ENCODE measurements at places on chromosomes 7 and 10. TPM values are rescaled to one million over a fixed set of nuclear protein-coding genes. Genes with fewer than 3 reads are reported as not detected.

- no peak for DNase-seq
Measured at GRCh38 chr10:102450124-102450373, 1.3 kb downstream of the C10orf95 start.

DNA sequence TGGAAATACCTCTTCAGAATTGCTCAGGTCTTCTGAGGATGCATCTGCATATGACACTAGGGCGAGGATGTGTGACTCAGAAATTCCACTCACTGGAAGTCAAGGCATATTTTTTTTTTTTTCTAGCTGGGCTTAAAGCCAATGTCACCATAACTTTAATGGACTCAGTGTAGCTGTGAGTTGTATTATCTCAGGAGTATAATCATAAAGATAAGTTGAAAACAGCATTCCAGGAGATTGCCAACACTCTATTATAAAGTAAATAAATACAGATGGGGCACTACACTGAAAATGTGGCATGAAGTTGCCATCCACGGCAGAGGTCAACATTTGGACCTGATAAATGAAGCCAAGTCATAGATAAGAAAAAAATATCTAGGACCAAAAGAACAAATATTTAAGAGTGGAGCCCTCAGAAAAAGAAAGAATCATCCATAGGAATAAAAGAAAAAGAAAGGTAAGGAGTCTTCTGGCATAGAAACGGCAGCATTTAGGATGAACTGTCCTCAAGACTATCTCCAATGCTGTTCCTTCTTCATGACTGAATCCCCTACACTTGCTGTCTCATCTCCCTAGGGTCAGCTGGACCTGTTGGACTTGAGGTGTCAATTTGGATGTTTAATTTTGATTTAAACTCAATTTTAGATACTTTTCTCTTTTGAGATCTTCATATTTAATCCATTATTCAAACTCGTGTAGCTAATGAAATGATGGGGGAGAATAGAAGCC lies 72.9 kb upstream of the CAV2 start:
- no peak for DNase-seq

- DNase-seq: no peak
Measured at GRCh38 chr7:136275794-136276193, 298.6 kb upstream of the MTPN start.

- no peak for DNase-seq
Measured at GRCh38 chr7:88328787-88329186, 22.1 kb upstream of the STEAP4 start.

GRCh38 chr7:121395494-121395960 lies 581 bp downstream of the FAM3C start:
- no peak for DNase-seq

GRCh38 chr7:142811154-142811737 lies 40.5 kb downstream of the PRSS2 start:
- no peak for DNase-seq

The SYCE1 gene
- total RNA-seq: 25.2 TPM

DNA sequence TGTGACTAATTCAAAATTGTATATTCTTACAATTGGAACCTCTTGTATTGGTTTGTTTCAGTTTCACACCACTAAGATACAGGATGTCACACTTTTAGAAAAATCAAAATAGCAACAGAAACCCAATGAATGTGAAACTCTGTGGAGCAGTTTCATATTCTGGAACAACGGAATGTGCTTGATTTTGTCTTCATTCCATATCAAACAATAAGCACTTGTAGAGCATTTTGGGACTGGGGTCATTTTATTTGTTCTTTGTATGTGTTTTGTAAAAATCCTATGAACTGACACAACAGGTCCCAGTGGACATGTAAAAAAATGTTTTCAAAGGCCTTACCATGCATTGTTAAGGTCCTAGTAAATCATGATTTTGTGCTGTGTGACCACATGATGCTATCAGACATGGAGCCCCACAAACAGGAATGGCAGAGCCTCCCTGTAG lies 123.1 kb downstream of the DKK1 start:
- no peak for DNase-seq

DNA sequence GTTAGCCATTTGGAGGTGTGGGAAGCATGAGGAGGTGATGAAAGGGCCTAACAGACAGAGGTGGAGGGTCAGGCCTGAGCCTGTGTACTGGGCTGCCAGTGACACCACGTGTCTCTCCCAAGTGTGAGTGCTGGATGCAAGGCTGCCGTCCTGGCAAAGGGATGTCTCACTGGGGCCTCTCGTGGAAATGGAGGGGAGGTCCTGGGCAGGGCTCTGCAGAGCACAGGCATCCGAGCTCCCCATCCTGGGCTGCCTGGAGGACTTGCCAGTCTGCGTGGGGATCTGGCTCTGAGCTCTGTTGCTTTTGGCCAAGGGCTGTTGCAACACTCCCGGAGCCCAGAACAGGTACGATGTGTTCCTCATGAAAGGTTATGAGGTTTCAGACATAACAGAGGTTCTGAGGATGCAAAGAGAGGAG lies 77.3 kb downstream of the GRK5 start:
- no peak for DNase-seq

DNA sequence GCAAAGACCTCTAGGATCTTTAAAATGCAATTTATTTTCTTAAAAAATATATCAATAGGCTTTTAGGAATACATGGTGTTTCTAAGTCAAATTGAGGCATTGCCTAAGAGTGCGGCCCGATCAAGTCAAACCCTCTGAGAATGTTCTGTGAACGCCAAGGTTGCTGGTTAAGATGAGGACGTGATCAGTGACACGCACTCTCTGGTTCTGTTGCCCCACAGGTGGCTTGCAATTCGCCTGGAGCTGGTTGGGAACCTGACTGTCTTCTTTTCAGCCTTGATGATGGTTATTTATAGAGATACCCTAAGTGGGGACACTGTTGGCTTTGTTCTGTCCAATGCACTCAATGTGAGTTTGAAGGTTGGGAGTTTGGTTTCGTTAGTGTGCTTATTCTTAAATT lies 59.3 kb downstream of the ABCC2 start:
- no peak for DNase-seq

GRCh38 chr7:65475040-65475726 lies 101.5 kb downstream of the ZNF92 start:
- no peak for DNase-seq

DNA sequence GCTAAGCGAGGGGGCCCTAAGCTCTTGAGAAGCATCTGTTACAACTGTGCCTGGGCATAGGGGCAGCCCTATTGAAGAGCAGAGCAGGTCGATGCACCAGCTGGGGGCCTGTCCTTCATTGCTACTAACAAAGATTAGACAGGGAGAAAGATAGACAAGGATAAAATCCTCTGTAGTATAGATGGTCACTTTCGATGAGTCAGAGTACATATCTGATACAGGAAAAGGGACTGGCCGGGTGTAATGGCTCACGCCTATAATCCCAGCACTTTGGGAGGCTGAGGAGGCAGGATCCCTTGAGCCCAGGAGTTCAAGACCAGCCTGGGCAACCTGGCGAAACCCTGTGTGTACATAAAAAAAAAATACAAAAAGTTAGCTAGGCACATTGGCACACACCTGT lies 13.6 kb downstream of the OPTN start:
- no peak for DNase-seq

The SPDYE16 gene
- 0.31 TPM for total RNA-seq

The SLC13A4 gene
- total RNA-seq: 25.9 TPM

GRCh38 chr10:6347391-6347951 lies 144.7 kb downstream of the PFKFB3 start:
- no peak for DNase-seq

The KCND2 gene
- total RNA-seq: 22.7 TPM

GRCh38 chr7:28812616-28813015 lies 145.5 kb downstream of the TRIL start:
- DNase-seq: no peak

The ADAMTS14 gene
- total RNA-seq: 2.4 TPM

The C7orf57 gene
- total RNA-seq: not detected

The MNX1 gene
- total RNA-seq: not detected

GRCh38 chr7:5210751-5211338 lies 20.8 kb downstream of the WIPI2 start:
- DNase-seq: peak; percentile 27

The ZP3 gene
- total RNA-seq: 11.9 TPM

Data from dorsolateral prefrontal cortex (tissue), 122 donors.